WTC11 (cell line): ENCODE measurements at places on chromosomes 3 and 15.

DNA sequence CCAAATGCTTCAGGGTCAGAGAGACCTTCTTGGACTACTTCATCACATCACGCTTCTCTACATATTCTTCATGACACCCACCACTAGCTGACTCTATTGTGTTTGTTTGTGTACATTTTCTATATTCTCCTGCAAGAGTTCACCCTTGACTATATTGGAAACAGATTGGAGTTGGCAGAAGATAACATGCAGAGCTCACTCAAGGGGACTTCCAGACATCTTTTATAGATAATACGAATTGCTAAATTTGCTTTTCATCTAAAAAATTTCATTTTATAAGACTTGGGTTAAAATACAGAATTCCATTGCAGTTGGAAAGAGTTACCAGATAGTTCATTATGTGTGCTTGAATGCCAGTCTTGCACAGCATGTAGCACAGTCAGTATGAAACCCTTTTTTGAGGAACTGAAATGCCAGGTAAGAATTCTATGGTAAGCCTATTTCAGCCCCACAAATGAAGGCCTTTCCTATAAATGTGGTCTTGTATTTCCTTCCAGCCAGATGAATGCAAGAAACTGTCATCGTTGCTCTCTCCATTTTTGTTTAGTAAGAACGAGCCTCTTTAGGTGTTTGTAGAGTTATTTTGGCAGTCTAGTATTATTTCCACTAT is 177.6 kb downstream of the GHSR start:
- H3K36me3 ChIP-seq, result peaks cover 10% of the 10 kb centered on the region
- H3K4me3 ChIP-seq, result no peak overlapping the region
- DNase-seq, result no peak
- H3K27ac ChIP-seq, result no peak overlapping the region
- H3K4me1 ChIP-seq, result peaks cover 7% of the 10 kb centered on the region

DNA sequence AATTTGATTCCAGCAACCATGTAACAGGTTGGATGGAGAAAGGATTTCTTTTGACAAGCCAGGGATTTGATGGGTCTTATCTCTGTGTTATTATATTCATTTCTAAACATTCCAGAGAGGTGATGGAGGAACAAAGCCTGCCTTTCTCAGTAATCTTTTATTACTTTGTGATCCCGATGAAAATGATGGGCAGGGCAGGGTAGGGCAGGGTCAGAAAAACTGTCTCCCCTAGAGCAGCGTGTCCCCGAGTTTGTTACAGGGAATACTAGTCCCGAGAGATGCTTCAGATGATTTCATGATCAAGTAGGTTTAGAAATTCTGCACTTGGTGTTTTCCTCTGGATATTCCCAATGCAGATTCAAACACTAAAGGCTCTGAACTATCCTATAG is 111.8 kb upstream of the RGMA start:
- H3K36me3 ChIP-seq, result peaks cover 3% of the 10 kb centered on the region
- no peak for DNase-seq
- peaks cover 26% of the 10 kb centered on the region for H3K27me3 ChIP-seq
- H3K4me1 ChIP-seq, result peaks cover 42% of the 10 kb centered on the region
- H3K27ac ChIP-seq, result no peak overlapping the region

GRCh38 chr3:111249421-111249820 is 177.8 kb downstream of the NECTIN3 start:
- DNase-seq, result no peak
- no peak overlapping the region for H3K27ac ChIP-seq
- no peaks in the 10 kb centered on the region for H3K27me3 ChIP-seq

- no peak overlapping the region for H3K27ac ChIP-seq
- DNase-seq, result no peak
- peaks cover 11% of the 10 kb centered on the region for H3K4me1 ChIP-seq
- no peaks in the 10 kb centered on the region for H3K27me3 ChIP-seq
These were observed 54.9 kb downstream of the FRMD4B start for GRCh38 chr3:69330891-69331400.

GRCh38 chr3:28690176-28690575 is 341.6 kb upstream of the AZI2 start:
- no peak overlapping the region for H3K4me3 ChIP-seq
- no peak for DNase-seq
- peaks cover 6% of the 10 kb centered on the region; the same call in 1 of the 2 replicates for H3K4me1 ChIP-seq
- H3K27me3 ChIP-seq, result no peaks in the 10 kb centered on the region

GRCh38 chr15:80115021-80115420 is 37.8 kb upstream of the FAH start:
- peaks cover 33% of the 10 kb centered on the region for H3K4me1 ChIP-seq
- H3K27ac ChIP-seq, result peak overlapping the region; percentile 84; the same call in 1 of the 2 replicates
- no peaks in the 10 kb centered on the region for H3K36me3 ChIP-seq
- H3K27me3 ChIP-seq, result no peaks in the 10 kb centered on the region

- no peak overlapping the region for H3K4me3 ChIP-seq
- no peak overlapping the region for H3K27ac ChIP-seq
- no peak for DNase-seq
These were observed 733.6 kb upstream of the GBE1 start for GRCh38 chr3:82494977-82495489.

GRCh38 chr3:193974191-193974652 is 161.7 kb upstream of the HES1 start:
- peaks cover 69% of the 10 kb centered on the region for H3K4me1 ChIP-seq
- no peak for DNase-seq
- H3K36me3 ChIP-seq, result no peaks in the 10 kb centered on the region
- peaks cover 28% of the 10 kb centered on the region for H3K27me3 ChIP-seq
- H3K27ac ChIP-seq, result no peak overlapping the region

- no peak overlapping the region for H3K4me3 ChIP-seq
- H3K27me3 ChIP-seq, result no peaks in the 10 kb centered on the region
- no peaks in the 10 kb centered on the region for H3K36me3 ChIP-seq
- no peak for DNase-seq
- H3K27ac ChIP-seq, result no peak overlapping the region
These were observed 45.8 kb downstream of the ALDH1A2 start for GRCh38 chr15:58019503-58020376.

- no peaks in the 10 kb centered on the region for H3K4me1 ChIP-seq
- no peaks in the 10 kb centered on the region for H3K36me3 ChIP-seq
- no peaks in the 10 kb centered on the region for H3K27me3 ChIP-seq
These were observed 465.0 kb downstream of the CNTN3 start for GRCh38 chr3:74149466-74149865.

GRCh38 chr3:110017304-110017703 is 680.0 kb upstream of the DPPA4 start:
- H3K36me3 ChIP-seq, result peaks cover 15% of the 10 kb centered on the region; the same call in 1 of the 2 replicates
- no peaks in the 10 kb centered on the region for H3K27me3 ChIP-seq
- H3K4me3 ChIP-seq, result no peak overlapping the region
- H3K4me1 ChIP-seq, result peaks cover 45% of the 10 kb centered on the region

DNA sequence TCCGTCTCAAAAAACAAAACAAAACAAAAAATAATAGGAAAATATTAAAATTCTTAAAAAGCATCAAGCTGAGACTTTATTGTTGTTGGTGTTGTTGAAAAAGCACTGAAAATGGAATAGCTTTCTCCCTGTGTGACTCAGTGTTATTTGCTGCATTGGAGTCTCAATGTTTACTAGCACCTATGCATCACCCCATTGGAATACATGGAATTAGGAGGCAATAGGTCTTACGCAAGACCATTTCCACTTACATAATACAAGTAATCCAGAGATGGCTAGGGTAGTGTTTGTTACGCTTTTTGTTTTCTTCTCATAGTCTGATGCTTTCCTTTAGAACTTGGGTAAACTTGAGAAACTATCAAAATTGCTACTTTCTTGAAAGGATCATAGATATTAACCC is 15.2 kb downstream of the GXYLT2 start:
- no peaks in the 10 kb centered on the region for H3K27me3 ChIP-seq
- no peaks in the 10 kb centered on the region; the same call in 1 of the 2 replicates for H3K36me3 ChIP-seq
- H3K27ac ChIP-seq, result no peak overlapping the region
- DNase-seq, result no peak
- H3K4me3 ChIP-seq, result no peak overlapping the region
- no peaks in the 10 kb centered on the region for H3K4me1 ChIP-seq

DNA sequence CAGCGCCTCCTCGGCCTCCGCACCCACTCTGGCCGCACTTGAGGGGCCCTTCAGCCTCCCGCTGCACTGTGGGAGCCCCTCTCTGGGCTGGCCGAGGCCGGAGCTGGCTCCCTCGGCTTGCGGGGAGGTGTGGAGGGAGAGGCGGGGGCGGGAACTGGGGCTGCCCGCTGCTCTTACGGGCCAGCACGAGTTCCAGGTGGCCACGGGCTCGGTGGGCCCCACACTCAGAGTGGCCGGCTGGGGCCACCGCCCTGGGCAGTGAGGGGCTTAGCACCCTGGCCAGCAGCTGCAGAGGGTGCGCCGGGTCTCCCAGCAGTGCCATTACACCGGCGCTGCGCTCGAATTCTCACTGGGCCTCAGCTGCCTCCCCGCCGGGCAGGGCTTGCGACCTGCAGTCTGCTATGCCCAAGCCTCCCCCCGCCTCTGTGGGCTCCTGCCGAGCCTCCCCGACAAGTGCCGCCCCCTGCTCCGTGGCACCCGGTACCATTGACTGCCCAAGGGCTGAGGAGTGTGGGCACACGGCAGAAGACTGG is 167.1 kb upstream of the PLSCR5 start:
- no peaks in the 10 kb centered on the region for H3K4me1 ChIP-seq
- no peak overlapping the region for H3K4me3 ChIP-seq
- no peak for DNase-seq
- peaks cover 16% of the 10 kb centered on the region for H3K36me3 ChIP-seq
- H3K27me3 ChIP-seq, result peaks cover 35% of the 10 kb centered on the region
- no peak overlapping the region for H3K27ac ChIP-seq

DNA sequence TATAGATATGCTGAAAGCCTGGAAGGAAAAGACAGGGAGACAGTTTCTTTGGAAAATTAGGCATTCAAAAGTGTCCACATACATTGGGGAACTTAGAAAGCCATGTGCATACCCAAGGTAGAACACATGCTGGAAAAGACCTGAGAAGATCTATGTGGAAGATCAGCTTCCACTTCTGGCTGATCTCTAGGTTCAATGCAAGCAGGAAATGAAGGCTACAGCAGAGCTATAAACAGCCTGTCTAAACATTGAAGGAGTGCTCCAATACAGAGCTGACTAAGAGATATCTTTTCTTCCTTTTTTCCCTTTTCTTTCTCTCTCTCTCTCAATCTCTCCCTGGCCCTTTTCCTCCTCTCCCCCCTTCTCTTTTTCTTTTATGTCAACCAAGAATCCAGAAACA is 73.6 kb upstream of the TCF12 start:
- H3K36me3 ChIP-seq, result no peaks in the 10 kb centered on the region
- DNase-seq, result no peak
- H3K4me1 ChIP-seq, result peaks cover 4% of the 10 kb centered on the region; the same call in 1 of the 2 replicates
- H3K4me3 ChIP-seq, result no peak overlapping the region
- no peak overlapping the region for H3K27ac ChIP-seq
- no peaks in the 10 kb centered on the region for H3K27me3 ChIP-seq

- H3K4me1 ChIP-seq, result peaks cover 75% of the 10 kb centered on the region
- no peak for DNase-seq
- H3K4me3 ChIP-seq, result no peak overlapping the region
- H3K27me3 ChIP-seq, result no peaks in the 10 kb centered on the region
- no peak overlapping the region for H3K27ac ChIP-seq
These were observed 33.1 kb downstream of the KLF13 start for GRCh38 chr15:31359702-31360111.

- H3K27me3 ChIP-seq, result no peaks in the 10 kb centered on the region
- DNase-seq, result no peak
- H3K4me3 ChIP-seq, result no peak overlapping the region
- no peaks in the 10 kb centered on the region for H3K36me3 ChIP-seq
- peaks cover 32% of the 10 kb centered on the region for H3K4me1 ChIP-seq
These were observed 46.3 kb upstream of the TIPARP start for GRCh38 chr3:156627946-156628569.

DNA sequence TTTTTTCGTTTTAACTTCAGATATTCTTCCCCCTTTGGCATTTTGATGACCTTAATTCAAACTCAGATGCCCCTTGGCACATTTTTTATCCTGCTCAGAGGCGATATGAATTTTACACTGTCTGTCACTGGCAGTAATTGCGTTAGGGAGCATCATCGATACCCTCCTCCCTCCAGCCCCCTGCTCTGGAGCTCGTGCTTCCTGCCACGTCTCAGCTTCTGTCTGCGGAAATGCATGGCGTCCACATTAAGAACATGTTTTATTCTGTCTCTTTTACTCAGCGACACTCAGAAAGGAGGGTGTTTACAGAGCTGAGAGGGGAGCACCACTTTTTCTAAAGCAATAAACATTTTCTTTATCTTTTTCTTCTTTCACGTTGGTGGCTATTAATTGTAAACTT is 254.2 kb downstream of the EBLN2 start:
- no peak for DNase-seq
- H3K4me3 ChIP-seq, result no peak overlapping the region
- no peaks in the 10 kb centered on the region; the same call in 1 of the 2 replicates for H3K27me3 ChIP-seq
- no peak overlapping the region for H3K27ac ChIP-seq

DNA sequence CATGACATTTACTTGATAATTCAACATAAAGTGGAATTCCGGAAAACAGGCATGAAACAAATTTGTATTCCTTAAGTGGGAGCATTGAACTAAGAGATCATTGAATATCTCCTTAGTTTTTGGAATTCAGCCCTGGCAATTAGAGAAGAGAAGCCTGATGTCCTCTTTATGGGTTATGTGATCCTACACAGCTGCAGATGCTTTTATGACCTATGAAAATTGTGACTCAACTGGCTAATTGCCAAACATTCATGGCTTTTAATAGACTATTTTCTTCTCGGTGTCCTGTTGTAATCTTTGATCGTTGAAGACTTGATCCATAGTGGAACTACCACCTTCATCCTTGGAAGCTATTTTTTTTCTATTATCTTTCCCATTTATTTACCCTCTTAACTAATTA is 46.1 kb downstream of the AGBL1 start:
- H3K36me3 ChIP-seq, result 0 out of 2 replicates have a peak, but pooled peaks cover 2% of the 10 kb centered on the region
- peaks cover 27% of the 10 kb centered on the region for H3K4me1 ChIP-seq
- H3K27me3 ChIP-seq, result no peaks in the 10 kb centered on the region

DNA sequence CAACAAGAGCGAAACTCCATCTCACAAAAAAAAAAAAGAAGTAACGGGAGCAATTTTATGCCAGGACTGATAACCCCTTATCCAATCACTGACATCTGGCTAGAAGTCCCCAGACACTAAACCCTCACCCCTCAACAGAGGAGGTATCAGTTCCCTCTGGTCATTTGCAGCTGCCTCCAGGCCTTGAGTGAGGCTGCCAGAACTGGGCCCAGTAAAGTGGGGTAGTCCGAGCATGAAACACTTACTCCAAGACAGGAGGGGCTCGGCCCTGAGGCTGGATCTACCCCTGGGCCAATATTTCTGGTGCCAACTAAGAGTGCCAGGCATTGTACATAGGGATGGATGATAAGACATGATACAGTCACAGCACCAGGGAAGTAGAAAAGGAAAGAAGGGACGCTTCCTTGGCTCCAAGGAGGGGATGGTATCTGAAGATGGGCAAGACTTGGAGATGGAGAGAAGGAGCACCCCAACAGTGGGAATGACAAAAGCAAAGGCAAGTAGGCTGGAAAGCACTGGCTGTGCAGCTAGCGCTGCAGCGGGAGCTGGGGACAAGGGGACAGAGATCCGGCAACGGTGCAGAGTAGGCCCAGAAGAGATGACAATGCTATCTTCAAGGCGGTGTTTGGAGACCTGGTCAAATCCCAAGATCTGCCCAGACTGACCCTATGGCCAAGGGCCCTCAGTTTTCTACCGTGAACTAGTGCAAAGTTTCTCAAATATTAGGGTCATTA is 2.2 kb downstream of the XXYLT1 start:
- peak overlapping the region; percentile 42 for H3K4me3 ChIP-seq
- peaks cover 33% of the 10 kb centered on the region for H3K4me1 ChIP-seq
- H3K27me3 ChIP-seq, result no peaks in the 10 kb centered on the region

GRCh38 chr15:99906793-99907192 is 173.6 kb upstream of the LYSMD4 start:
- no peaks in the 10 kb centered on the region for H3K36me3 ChIP-seq
- no peak overlapping the region for H3K4me3 ChIP-seq
- peaks cover 4% of the 10 kb centered on the region for H3K4me1 ChIP-seq
- no peaks in the 10 kb centered on the region for H3K27me3 ChIP-seq
- H3K27ac ChIP-seq, result no peak overlapping the region
- DNase-seq, result no peak
